ENCODE measurements at places on chromosomes 6 and 20.
A peak's percentile ranks its signal among the peaks of the same experiment; 100 is the strongest.

DNA sequence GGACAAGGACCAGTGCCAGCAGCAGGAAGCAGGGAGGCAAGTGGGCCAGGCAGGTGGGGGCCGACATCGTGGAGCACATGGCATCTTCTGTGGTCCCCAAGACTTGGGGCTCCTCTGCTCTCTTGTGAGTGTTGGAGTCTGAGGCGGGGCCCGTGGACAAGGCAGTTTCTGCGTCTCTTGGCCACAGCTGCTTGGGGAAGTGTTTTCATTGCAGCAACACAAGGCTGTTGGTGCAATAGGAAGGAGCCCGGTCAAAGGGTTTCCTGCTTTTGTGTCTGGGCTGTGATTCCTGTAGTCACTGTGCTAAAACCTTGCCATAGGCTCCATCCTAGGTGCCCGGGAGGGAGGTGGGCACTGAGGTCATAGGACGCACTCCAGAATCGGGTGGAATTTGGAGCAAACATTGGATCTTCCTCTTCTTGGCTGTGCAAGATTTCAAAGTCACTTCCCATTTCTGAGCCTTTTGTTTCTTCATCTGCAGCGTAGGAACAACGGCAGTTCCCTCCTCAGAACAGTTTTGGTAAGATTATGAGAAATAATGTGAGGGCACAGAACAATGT, at the start of gene SIRPB2:
TSS of gene SIRPB2 (minus strand) at position 140 of the 560 bp plus-strand sequence. CDS start at position 79, 61 bp downstream.
- DNase-seq, result no peak

GRCh38 chr6:138493413-138493812, 5.9 kb downstream of the NHSL1 start:
- DNase-seq, result no peak

DNA sequence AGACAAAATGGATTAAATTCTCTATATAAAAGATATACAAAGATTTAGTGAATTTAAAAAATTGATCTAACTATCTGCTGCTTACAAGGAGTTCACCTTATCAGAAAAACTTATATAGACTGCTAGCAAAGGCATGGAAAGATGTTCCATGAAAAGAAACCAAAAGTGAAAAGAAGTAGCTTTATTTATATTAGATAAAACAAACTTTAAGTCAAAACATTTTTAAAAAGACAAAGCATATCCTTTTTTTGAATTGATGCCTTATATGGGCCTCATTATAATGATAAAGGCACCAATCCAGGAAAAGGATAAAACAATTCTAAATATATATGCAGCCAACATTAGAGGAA, 334.2 kb downstream of the MEI4 start:
- DNase-seq, result no peak

DNA sequence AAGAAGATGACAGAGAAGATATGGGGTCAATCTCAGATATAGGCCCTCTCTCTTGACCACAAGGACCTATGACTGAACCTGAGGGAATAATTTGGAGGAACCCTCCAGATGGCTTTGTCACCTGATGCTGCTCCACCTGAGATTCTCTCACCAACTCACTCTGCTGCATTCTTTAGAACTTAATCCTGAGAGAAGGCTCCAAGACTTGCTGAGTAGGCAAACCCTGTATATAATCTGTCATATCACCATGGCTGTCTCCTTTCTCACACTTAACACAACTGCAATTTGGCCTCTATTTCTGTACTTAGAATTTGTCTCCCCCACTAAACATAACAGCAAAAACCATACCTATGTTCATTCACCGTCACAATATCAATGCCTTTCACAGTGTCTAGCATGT, 172.3 kb downstream of the PKHD1 start:
- DNase-seq, result no peak

DNA sequence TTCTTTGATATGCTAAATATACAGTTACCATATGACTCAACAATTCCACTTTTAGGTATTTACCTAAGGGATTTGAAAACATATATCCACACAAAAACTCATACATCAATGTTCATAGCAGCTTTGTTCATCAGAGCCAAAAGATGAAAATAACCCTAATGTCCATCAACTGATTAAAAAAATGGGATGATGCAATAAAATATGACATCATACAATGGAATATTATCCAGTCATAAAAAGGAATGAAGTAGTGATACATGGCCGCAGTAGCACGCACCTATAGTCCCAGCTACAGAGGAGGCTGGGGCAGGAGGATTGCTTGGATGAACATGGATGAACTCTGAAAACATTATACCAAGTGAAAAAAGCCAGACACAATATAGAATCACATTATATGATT, 101.4 kb upstream of the SIRPA start:
- no peak for DNase-seq

DNA sequence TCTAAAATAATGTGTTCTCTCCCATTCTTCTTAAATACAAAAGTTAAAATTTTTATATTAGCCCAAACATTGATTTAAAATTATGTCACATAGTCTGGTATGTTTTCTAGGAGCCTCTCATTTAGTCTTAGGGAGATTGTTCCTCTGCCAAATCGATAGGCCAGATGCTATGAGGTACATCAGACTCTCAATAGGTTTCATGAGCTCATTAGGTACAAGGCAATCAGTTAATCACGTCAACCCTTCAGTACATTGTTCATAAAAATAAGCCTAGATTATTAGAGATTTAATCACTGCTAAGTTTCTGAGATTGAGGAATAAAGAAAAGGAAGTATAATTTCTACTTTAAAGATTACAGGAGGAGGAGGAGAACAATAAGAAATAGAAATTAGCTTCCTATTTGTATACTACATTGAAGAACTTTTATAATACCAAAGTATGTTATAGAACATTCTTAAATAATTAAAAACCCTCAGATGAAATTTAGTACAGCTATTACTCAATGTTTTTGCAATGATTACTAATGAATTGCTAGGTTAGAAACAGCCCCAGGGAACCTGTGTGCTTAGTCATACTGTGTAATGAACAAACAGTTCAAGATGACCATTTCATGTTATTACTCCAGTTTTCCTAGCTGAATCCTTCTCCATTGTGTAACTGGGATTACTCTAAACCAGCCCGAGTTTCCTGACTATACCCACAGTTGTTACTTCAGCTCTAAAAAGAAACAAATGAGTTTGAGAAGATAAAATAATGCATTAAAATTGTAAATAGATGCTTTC, 117.0 kb downstream of the BMP5 start:
- DNase-seq, result no peak

GRCh38 chr6:111740506-111740905, 132.7 kb downstream of the FYN start:
- no peak for DNase-seq

DNA sequence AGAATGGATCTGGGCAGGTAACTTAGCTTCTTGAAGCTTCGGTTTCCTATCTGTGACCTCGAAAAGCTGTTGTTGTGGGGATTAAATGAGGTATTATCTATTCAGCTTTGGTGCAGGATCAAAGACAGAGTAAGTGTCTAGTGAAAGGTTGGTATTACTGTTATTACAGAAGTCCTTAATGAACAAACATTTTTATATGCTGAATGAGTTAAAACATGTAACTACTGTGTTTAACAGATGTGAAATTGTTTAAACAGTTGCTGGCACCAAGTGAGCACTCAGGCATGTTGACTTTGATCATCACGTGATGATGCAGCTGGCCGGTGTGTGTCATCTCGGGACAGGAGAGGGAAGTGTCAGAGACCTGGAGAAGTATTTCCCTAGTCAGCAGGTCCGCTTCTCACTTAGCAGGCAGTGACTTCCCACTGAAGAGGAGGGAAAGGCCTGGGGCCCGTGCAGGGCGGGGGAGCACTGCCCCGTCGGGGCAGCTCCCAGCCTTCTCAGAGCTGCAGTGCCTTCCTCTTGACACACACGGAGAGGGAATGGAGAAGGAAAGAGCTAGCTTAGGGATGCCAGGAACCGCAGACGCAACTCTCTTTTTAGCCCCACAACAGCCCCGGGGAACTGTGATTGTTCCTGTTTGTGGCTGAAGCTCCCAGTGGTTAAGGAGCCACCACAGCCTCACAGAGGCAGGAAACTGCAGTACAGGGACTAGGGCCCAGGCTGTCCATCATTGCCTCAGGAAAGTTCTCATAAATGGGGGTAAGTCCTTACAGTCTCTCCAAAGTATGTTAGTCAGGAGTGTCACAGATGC, 18.0 kb downstream of the TUBB2A start:
- DNase-seq, result no peak

DNA sequence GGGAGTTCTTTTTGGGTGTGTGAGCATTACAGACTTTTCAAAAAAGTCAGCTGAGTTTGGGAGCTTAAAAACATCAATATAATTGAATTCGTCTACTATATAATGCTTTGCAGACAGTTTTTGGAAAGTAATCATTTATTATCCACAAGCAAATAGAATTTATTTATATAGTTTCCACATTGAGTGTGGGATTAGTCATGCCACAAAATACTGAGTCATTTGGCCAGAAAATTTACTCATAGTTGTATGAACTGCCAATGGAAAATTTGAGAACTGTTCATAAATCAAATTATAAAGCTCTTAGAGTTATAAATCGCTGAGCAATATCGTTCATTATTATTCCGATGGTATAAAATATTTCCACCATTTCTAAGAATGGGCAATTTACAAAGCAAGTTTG, 5.0 kb downstream of the BEND6 start:
- no peak for DNase-seq

- no peak for DNase-seq
Observed at GRCh38 chr20:16914277-16914676, 166.1 kb downstream of the OTOR start.

DNA sequence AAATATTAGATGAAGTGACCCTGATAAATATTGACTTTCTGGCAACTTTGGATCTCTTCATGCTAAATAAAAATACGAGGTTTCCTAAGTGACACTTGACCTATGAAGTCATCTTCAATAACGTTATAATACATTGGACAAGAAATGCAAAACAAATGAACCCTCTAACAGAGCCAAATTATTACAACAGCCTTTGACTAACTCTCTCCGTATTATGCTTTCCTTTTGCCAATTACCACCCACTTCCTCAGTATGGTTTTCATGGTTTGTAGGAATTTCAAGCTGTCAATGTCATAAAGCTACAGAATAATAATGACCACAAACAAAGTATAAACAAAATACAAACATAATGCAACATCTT, 210.5 kb downstream of the MOXD1 start:
- no peak for DNase-seq

GRCh38 chr6:157424491-157425020, 43.6 kb downstream of the ZDHHC14 start:
- no peak for DNase-seq

DNA sequence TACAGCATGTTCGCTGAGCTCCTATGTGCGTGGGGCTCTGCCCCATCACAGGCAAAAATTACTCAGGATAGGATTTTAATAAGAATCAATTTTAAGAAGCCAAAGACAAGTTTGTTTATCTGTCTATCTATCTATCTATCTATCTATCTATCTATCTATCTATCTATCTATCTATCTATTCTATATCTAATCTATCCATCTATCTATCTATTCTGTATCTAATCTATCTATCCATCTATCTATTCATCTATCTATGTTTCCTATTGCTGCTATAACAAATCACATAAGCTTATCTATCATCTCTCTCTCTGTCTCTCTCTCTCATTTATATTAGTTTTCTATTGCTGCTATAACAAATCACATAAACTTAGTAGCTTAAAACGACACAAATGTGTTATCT, 1.7 kb downstream of the ARHGAP40 start:
- DNase-seq, result no peak

GRCh38 chr6:19988555-19988954, 151.4 kb downstream of the ID4 start:
- DNase-seq, result no peak

GRCh38 chr6:54183616-54184015, 72.4 kb downstream of the MLIP start:
- no peak for DNase-seq

DNA sequence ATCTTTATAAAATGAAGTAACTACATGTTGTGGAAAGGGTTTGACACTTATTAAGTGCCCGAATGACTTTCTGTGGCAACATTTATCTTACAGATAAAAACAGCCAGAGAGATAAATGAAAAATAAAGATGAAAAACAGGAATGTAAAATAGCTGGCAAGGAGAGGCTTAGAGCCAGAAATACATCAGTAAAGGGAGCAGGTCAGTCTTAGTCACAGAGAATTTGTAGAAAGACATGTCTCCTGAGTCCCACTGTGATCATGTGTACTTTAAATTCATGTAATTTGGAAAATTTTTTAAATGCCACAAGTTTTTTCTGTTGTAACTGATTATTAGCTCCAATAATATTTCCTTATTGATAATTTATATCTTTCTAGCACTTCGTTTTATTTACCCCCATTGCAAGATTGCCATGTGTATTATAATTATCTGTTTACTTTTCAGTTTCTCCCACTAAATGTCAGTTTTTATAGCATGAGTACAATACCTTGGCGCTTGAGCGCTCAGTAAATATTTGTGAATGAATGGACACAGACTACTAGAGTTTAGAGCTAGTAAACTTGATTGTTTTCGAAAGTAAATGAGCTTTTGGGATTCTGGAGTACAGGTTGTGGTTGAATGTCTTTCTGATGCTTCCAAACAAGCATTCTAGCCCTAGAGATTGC, 15.2 kb downstream of the TAB2 start:
- no peak for DNase-seq

- peak; percentile 64 for DNase-seq
Observed at GRCh38 chr6:6556738-6557503, 31.6 kb upstream of the LY86 start.

DNA sequence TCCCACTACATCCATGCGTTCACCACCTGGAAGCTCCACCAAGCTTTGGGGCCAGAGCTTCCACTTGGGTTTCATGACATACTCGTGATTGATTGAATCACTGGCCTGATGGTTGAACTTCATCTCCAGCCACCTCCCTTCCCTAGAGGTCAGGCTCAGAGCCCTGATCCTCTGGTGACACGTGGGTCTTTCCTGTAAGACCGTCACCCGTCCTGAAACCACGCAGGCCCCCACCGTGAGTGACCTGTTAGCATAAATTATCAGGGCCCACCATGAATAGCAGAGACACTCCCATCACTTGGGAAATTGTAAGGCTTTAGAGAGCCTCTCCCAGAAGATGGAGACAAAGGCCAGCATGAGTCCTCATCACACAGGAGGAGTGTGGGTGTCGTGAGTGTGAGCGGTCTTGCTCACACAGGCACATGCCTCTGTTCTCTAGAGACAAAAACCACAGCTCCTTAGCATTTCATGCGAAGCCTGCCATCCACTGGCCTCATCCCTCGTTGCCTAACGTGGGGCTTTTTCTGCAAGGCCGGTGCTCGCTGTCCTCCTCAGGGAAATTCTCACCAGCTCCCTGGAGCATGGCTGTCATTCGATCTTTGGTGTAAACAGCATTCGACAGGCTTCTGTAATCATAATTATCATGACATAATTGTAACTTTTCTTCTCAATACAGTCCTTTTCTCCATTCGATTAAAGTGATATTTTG, 65.1 kb upstream of the DUSP22 start:
- DNase-seq, result no peak

GRCh38 chr6:107061125-107062020, 33.4 kb downstream of the MTRES1 start:
- no peak for DNase-seq

All from SK-N-SH (cell line).